ENCODE measurements at places on chromosomes 3 and 15. TPM values are rescaled to one million over a fixed set of nuclear protein-coding genes. Genes with fewer than 3 reads are reported as not detected.

DNA sequence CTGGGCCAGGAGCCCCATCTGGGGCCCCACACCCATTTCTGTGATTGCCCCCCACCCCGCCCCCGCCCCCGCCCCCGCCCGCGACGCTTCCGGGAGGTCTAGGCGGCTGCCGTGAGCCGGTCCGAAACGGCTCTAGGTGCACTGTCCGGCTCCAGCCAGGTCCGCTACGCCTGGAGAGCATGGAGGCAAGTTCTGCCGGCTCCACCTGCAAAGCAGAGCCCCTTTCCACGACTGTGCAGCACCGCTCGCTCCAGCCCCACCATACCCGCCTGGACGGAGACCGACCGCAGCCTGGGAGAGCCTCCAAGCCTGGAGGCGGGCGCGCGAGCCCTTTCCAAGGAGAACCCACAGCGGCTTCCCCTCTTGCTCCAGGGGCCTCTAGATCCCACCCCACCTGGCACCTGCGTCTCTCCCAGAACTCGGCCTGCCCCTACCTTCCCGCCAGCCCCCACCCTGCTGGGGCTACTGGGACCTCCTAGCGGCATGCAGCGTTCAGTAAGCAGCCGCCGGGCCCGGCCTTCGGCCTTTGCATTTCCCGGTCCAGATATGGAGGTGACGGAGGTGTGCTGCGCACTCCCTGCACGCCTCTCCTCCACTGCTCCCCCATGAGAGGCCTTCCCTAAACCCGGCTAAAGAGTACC lies 66.2 kb downstream of the KLF13 start:
- H3K27ac ChIP-seq = peak overlapping the region; percentile 90
- H3K27me3 ChIP-seq = no peaks in the 10 kb centered on the region
- H3K4me1 ChIP-seq = peaks cover 57% of the 10 kb centered on the region
- peak; percentile 43 for DNase-seq
- no peaks in the 10 kb centered on the region for H3K36me3 ChIP-seq

The AADAC gene
- total RNA-seq = not detected

- H3K27me3 ChIP-seq = peaks cover 17% of the 10 kb centered on the region
- no peak overlapping the region for H3K4me3 ChIP-seq
- H3K36me3 ChIP-seq = no peaks in the 10 kb centered on the region
- no peak overlapping the region for H3K27ac ChIP-seq
These were observed 4.6 kb downstream of the TMEM266 start for GRCh38 chr15:76064375-76064774.

The THRB gene
- total RNA-seq = 0.05 TPM

The BFSP2 gene
- not detected for total RNA-seq

DNA sequence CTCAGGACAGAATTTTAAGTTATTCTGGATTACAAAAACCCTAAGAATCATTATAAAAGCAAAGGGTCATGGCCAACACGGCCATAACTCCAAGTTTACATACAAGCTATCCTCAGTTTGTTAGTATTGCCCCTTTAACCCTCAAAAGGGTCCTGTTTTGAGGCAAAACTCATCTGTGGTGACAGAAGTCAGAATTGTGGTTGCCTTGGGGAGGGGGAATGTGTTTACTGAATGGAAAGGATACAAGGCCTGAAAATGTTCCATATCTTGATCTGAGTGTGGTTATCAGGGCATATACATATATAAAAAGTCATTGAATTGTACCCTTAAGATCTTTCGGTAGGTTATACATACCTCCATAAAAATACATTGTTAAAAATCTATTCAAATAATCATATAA lies 2.1 kb downstream of the SFMBT1 start:
- no peak overlapping the region for H3K27ac ChIP-seq
- DNase-seq = no peak
- no peaks in the 10 kb centered on the region for H3K36me3 ChIP-seq
- peaks cover 9% of the 10 kb centered on the region for H3K4me1 ChIP-seq
- H3K27me3 ChIP-seq = no peaks in the 10 kb centered on the region

- no peaks in the 10 kb centered on the region for H3K27me3 ChIP-seq
- H3K4me3 ChIP-seq = no peak overlapping the region
- no peak for DNase-seq
- no peaks in the 10 kb centered on the region for H3K36me3 ChIP-seq
- no peak overlapping the region for H3K27ac ChIP-seq
These were observed 125.1 kb upstream of the CTDSPL start for GRCh38 chr3:37736624-37737023.

DNA sequence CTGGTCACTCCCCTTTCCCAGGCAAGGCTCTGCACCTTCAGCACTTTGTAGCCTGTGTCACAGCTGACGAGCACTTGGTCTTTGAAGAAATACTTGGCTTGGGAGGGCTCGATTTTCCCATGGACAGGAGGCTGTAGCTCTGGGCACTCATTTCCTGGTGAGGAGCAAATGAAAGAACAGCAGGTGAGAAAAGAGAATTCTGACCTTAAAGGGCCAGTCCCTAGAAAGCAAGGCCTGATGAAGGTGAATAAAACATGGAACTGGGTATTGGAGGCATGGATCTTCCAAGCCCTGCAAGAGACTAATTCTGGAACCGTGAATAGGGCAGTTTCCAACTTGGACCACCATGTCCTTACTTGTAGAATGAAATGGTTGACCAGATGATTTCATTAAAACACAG lies 39.9 kb downstream of the MASP1 start:
- no peaks in the 10 kb centered on the region for H3K36me3 ChIP-seq
- DNase-seq = no peak

DNA sequence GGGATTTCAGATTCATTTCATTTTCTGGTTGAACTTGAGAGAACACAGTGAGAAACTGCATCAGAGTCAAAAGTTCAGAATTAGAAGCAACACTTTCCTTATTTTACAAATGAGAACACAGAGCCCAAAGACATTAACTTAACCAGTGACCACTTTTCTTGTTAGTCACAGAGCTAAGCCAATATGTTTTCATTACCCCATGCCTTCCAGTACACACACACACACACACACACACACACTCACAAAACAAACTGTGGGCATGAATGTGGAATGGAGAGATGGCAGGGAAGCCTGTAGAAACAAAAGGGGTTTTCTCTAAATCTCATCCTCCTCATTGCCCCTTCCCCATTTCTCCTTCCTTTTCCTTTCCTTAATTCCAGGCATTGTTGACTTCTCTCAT lies 267.4 kb upstream of the GADL1 start:
- no peak for DNase-seq
- no peaks in the 10 kb centered on the region for H3K4me1 ChIP-seq
- H3K27me3 ChIP-seq = no peaks in the 10 kb centered on the region
- H3K36me3 ChIP-seq = no peaks in the 10 kb centered on the region
- no peak overlapping the region for H3K27ac ChIP-seq
